ENCODE measurements at places on chromosomes 1 and 21. TPM values are rescaled to one million over a fixed set of nuclear protein-coding genes. Genes with fewer than 3 reads are reported as not detected.

- no peak for DNase-seq
Measured at GRCh38 chr1:230255991-230256390, 170.1 kb downstream of the PGBD5 start.

DNA sequence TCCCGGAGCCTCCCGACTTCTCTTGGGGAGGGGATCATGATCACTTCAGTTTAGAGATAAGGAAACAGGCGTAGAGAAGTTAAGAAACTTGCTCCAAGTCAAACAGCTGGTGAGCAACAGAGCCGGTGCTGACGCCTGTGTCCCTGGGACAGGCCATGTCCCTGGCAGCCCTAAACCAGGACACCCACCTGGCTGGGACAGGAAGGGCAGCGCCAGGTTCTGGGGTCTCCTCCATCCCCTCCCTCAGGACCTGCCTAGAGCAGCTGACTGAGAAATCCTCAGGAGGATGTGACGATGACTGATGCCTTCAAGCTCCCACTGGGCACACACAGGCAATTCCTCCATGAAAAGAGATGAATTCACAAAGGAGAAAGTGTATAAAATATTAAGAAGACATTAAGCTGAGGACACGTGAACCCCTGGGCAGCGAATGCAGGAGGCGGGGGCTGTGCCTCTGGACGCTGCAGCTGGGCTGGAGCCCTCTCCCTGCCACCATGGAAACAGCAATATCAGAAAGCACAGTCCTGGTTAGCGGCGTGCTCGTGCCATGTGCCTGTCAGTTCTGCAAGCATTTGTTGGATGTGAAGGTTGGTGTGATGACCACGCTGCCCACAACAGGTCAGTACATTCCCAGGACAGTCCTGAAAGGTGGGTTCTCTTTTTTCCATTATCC is 40.1 kb upstream of the C1orf174 start:
- no peak for DNase-seq

DNA sequence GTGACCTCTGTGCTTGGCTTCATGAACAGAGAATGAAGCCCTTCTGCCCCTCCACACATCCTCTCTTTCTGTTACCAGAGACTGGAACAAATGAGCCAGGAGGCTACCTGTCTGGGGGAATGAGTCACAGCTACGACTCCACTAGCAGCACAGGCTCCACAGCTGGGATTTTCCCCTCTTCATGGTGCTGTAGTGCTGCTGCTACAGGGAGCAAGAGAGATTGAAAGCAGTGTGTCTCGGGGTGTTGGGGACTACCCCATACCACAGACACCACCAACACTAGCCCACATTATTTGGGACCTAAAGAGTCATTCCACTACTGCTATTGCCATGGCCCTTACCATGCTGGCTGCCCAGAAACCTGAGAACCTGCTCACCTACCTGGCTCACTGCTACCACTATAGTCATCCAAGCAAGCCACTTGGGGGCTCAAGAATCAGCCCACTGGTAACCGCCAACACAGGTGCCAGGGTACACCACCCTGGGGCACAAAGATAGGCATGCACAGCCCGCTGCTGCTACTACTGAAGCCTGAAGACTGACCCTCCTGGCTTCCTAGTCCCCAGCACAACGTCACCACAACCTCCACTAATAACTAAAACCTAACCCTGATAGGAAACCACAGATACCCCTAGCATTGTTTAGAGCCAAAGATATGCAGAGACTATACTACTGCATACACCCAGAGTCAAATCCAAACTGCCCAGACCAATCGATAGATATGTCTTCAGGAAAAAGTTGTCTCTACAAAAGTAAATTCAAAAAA is 17.7 kb downstream of the CD1E start:
- DNase-seq = peak; percentile 50

DNA sequence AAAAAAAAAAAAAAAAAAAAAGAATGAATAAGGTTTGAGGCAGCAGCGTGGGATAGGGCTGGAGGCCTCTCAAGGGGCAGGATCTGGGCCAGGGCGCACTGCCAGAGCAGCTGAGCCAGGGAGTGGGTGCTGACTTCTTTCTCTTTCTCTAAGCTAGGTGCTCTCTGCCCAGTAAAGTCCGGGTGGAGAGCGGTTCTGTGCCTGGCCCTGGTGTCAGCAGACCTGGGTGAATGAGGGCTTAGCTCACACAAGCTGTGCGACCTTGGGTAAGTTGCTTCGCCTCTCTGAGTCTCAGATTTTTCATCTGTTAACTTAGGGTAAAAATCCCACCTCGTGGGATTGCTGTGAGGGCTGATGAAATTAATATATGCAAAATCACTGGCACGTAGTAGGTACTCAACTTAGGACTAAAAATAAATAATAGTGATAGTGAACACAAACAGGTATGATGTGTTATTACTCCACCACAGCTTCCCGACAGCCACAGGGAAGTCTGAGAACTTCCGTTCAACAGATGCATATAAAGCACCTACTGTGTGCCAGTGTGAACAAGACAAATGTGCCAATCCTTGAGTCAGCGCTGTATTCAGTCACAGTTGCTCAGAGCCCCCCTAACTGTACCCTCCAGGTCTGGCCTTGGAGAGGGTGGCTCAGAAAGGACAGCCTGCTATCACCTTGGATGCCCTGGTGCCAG is 2.0 kb upstream of the FAM131C start:
- DNase-seq = no peak

DNA sequence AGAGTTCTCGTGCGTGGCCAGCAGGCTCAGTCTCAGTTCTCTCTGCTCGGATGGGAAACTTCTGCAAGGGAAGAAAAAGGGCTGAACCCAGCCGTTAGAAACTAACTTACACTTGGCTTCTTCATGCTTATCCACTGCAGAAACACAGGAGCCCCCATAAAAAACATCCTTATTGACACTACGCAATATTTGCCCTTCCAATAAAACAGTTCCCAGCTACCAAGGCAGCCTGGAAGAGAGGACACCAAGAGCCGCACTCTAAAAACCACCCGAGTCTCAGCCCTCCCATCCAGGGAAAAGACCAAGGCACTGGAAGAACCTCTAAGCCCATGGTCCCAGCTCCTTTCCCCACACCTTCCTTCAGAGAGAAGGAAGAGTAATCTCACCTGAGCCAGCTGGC is 61.1 kb downstream of the SSBP3 start:
- no peak for DNase-seq

DNA sequence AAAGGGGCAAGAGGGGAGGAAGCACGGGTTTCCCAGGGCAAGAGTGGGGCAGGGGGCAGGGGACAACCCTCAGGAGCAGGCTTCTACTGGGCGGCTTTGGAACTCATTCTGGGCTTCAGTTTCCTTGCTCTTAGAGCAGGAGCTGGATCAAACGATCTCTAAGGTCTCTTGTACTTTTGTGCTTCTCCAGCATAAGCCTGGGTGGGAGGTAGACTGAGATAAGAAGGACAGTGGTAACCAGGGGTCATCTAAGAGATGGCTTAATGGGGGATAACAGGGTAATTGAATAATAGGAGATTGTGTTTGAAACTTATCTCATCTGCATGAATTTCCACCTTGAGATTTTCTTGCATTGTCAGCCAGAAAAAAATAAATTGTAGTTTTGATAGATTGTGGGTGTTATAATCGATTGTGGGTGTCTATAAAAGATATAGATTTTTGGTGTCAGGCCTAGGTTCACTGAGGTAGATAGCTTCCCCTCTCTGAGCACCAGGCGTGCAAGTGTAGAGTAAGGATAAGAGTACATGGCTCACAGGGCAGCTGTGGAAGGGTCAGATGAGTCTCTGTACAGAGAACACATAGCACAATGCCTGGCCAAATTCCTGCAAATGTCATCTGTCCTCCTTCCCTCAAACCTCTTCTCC is 68.0 kb downstream of the CD58 start:
- no peak for DNase-seq

DNA sequence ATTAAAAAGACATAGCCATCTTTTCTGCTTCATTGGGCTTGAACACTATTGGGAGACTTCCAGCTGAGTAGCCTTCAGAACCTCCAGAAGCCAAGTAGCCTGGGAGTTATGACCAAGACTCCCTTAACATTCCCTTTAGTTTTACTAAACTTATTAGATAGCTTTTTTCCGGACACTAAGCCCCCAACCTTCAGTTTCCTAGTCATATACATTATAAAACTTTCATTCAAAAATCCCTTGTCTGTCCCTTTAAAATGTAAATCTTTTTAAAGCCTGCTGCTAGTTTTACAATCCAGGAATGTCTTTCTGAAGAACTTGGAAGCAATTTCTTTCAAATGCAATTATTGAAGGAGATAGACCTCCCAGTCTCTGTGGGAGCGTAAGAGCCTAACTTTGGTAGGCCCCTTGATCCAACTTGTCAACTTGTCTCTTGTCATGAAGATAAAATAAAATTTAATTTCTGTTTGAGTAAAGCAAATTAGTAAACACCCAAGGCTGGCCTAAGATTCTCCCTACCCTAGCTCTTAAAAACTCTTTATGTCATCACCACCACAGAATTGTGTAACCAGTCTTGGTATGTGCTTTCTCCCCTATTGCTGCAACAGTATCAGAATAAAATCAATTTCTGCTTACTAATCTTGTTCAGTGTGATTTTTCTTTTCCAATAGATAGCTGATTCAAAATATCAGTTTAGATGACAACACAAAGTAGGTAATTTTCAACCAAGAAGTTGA is 796.2 kb downstream of the PLA2G4A start:
- DNase-seq = no peak

DNA sequence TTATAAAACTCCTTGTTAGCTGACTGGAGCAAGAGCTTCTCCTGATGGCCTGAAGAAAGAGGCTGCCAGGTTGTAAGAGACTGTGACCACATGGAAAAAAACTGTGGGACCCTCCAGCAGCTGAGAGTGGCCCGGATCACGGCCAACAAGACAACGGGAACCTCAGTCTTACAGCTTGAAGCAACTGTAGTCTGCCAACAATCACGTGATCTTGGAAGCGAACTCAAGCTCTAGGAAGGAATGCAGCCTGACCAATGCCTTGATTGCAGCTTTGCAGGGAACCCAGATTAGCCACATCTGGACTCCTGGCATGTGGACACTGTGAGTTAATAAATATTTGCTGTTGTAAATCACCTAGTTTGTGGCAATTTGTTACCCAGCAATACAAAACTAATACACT is 442.6 kb upstream of the PRMT6 start:
- DNase-seq = no peak

DNA sequence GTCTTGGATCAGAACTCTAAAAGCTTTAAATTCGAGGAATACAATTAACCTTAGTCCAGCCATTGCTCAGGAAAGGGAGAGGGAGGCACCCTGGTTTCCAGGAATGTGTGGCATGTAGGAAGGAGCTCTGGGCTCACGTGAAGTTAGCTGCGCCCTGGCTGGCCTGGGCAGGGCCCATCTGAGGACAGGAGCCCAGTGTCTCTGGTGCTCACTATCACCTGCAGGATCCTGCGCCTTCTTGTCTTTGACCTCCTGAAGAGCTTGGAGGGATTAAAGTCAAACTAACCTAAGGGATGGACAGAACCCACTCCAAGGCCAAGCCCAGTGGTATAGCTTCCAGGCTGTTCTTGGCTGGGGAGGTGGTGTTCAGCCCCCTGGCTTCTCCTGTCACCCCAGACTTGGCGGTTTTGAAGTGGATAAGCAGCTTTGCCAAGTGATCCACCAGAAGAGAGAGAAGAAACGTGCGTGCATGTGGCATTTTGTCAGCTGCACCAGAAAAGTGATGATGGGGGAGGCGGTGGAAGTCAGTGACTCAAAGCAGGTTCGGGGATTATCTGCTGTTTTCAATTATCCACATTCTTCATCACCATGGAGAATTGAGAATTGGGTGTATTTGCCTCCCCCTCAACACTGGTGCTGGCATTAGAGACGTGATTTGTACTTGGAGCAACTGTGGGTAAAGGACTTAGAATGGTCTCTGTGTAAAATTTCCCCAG is 11.9 kb upstream of the KCNN3 start:
- no peak for DNase-seq

CD48 gene
- total RNA-seq = 194 TPM

FABP3 gene
- not detected for total RNA-seq

MIXL1 gene
- not detected for total RNA-seq

NGF gene
- total RNA-seq = not detected

RRP15 gene
- total RNA-seq = 18.0 TPM

ASCL5 gene
- total RNA-seq = not detected
